ENCODE measurements at places on chromosomes 3 and 15. TPM values are rescaled to one million over a fixed set of nuclear protein-coding genes. Genes with fewer than 3 reads are reported as not detected.

Gene BCHE
- total RNA-seq: not detected

Gene LRRIQ4
- not detected for total RNA-seq

Gene ZBED2
- not detected for total RNA-seq

Gene IGF2BP2
- total RNA-seq: 37.9 TPM

Gene GFM1
- total RNA-seq: 31.8 TPM

Gene EIF3J
- 61.6 TPM for total RNA-seq

Gene EPHA3
- total RNA-seq: not detected

Gene WDR49
- total RNA-seq: not detected

DNA sequence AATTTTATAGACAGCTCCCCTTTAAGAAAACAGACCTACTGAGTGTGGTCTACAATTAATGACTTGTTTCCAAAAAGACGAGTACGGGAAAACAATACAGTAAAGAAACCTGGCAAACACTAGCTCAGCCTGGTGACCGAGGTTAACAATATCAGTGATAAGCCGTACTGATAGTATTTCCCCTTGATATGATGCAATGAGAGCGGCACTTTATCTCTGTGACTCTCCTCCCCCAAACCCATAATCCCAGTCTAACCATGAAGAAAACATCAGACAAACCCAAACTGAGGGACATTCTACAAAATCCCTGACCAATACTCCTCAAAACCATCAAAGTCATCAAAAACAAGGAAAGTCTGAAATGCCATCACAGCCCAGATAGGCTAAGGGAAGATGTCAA lies 8.2 kb downstream of the DENND4A start:
- no peak overlapping the region for H3K27ac ChIP-seq
- no peaks in the 10 kb centered on the region for H3K36me3 ChIP-seq
- H3K4me1 ChIP-seq: 0 out of 2 replicates have a peak, but pooled peaks cover 3% of the 10 kb centered on the region
- no peaks in the 10 kb centered on the region for H3K27me3 ChIP-seq
- no peak for DNase-seq

GRCh38 chr15:25250011-25250596 lies 188.7 kb downstream of the UBE3A start:
- no peaks in the 10 kb centered on the region for H3K36me3 ChIP-seq
- H3K27ac ChIP-seq: no peak overlapping the region
- H3K4me1 ChIP-seq: no peaks in the 10 kb centered on the region

DNA sequence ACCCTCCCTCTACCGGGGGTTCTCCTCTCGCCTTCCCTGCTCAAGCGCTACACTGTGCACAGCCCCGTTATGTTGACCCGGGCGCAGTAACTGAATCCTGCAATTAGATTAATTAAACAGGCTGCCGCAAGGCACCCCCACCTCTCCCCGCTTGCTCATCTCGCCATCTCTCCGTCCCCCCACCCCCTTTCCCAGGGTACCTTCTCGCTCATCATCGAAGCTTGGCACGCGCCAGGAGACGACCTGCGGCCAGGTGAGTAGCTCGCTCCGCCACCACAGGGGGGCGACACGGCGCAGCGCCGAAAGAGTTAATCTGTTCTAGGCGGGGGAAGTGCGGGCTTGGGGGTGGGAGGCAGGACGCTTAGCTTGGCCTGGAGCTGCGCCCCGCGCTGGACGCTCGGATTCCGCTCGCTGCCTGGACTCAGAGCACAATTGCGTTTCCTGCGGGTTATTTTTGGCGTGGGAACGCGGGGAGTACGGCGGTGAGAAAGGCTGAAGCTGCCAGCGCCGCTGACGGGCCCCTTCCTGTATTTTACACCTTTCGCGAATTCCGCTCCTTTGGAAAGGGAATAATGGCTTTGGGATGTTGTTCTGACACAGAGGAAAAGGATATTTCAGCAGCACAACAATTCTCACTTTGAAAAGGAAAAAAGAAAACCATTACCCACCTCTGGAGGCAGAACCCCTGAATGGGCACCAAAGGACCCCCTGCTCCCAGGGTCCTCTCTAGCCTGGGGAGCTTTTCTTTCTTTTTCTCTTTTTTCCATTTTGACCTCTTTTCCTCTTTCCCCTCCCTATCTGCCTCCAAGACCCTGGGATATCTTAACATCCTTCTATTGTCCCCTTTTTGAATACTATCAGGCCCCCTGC lies 1.5 kb downstream of the DLL4 start:
- no peaks in the 10 kb centered on the region for H3K36me3 ChIP-seq
- no peak overlapping the region for H3K4me3 ChIP-seq
- DNase-seq: no peak
- H3K27ac ChIP-seq: no peak overlapping the region
- peaks cover 71% of the 10 kb centered on the region for H3K27me3 ChIP-seq
- H3K4me1 ChIP-seq: peaks cover 38% of the 10 kb centered on the region

GRCh38 chr3:11086856-11087255 lies 67.4 kb upstream of the HRH1 start:
- no peaks in the 10 kb centered on the region for H3K27me3 ChIP-seq
- H3K36me3 ChIP-seq: no peaks in the 10 kb centered on the region
- no peak for DNase-seq
- no peak overlapping the region for H3K4me3 ChIP-seq
- peaks cover 4% of the 10 kb centered on the region for H3K4me1 ChIP-seq
- H3K27ac ChIP-seq: no peak overlapping the region

DNA sequence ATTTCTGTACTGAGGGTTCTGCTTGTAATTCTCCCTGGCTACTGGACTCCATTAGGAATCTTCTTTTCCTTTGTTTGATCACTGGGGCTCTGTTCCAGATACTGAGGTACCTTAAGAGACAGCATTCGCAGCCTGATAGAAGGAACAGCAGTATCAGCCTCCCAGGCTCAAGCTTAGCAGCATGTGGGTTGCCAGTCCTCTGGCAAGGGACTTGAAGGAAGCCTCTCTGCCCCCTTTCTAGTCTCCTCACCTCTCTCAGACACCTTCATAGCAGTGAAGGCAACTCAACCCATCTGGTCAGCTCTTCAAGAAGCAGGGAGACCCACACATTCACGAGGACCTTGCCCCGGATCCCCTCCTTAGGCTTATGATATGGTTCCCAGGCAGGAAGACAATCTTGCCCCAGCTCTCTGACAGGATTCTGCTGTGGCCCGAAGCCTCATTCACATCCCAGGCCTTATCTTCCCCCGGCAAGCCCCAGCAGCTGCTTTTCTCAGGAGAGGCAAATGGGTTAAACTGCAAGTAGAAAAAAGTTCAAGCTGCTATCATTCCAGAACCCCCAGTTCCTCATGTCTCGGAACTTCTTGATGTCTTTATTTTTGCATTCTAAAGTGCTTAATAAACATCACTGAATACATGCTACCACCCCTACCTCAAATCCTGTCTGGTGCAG lies 153.1 kb downstream of the LIPC start:
- no peak for DNase-seq
- no peak overlapping the region for H3K27ac ChIP-seq
- no peaks in the 10 kb centered on the region for H3K4me1 ChIP-seq

DNA sequence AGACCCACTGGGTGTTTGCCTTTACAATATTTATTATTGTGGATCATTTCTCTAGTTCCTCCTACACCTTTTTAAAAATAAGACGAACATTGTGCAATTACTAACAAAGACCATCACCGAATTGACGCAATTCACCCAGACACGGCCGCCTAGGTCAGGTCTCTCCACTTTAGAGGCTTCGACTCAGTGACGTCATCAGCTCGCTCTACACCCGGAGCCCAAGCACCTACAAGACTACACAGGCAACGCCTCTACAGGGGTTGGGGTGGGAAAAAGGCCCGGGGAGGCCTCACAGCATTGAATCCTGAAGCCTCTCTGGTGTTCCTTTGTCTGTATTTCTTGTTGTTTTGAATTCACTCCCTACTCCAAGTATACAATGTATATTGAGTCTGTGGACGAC lies 16.6 kb downstream of the ZIC4 start:
- no peak overlapping the region for H3K27ac ChIP-seq
- no peak for DNase-seq
- no peak overlapping the region for H3K4me3 ChIP-seq
- H3K27me3 ChIP-seq: no peaks in the 10 kb centered on the region
- peaks cover 2% of the 10 kb centered on the region for H3K4me1 ChIP-seq

DNA sequence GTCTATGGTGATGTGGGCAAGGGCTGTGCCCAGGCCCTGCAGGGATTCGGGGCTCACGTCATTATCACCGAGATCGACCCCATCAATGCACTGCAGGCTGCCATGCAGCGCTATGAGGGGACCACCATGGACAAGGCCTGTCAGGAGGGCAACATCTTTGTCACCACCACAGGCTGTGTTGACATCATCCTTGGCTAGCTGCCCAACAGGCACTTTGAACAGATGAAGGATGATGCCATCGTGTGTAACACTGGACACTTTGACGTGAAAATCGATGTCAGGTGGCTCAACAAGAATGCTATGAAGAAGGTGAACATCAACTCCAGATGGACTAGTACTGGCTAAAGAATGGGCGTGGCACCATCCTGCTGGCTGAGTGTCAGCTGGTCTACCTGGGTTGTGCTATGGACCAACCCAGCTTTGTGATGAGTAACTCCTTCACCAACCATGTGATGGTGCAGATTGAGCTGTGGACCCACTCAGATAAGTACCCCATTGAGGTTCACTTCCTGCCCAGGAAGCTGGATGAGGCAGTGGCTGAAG lies 6.1 kb upstream of the USP8 start:
- no peak for DNase-seq
- H3K36me3 ChIP-seq: no peaks in the 10 kb centered on the region
- no peaks in the 10 kb centered on the region for H3K4me1 ChIP-seq
- H3K27ac ChIP-seq: no peak overlapping the region

- DNase-seq: peak; percentile 34
- peaks cover 8% of the 10 kb centered on the region for H3K4me1 ChIP-seq
- H3K36me3 ChIP-seq: no peaks in the 10 kb centered on the region
These were observed 24.9 kb upstream of the SIAH2 start for GRCh38 chr3:150787741-150788370.

DNA sequence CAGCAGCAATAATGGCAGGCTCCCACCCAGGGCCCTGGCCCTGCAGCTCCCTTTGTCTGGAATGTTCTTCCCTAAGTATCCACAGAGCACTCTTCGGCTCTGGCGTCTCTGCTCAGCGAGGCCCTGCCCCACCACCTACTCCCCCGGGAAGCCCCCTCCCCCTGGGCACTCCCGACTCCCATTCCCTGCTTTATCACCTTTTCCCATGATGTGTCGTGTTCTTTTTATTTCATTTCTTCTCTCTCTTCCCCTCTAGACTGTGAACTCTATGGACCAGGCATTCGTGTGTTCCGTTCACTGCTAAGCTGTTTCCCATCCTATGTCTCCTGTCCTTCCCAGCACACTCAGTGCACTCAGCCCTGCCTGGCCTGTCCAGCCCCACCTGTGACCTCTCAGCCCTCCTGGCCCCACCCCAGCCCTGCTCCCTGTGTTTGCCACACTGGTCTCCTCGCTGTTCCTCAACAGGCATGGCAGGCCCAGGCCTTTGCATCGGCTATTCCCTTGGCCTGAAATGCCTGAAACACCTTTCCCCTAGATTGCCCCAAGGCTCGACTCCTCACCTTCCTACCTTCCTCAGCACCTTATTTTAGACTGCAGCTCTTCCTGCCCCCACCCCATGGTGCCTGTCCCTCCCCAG lies 107.4 kb downstream of the TPRA1 start:
- H3K36me3 ChIP-seq: no peaks in the 10 kb centered on the region
- H3K4me1 ChIP-seq: no peaks in the 10 kb centered on the region
- H3K27me3 ChIP-seq: peaks cover 6% of the 10 kb centered on the region

GRCh38 chr3:133368371-133369067 lies 31.3 kb upstream of the BFSP2 start:
- no peak overlapping the region for H3K27ac ChIP-seq
- H3K36me3 ChIP-seq: no peaks in the 10 kb centered on the region
- H3K4me1 ChIP-seq: no peaks in the 10 kb centered on the region
- H3K27me3 ChIP-seq: no peaks in the 10 kb centered on the region
